Activated T-cell treated with anti-CD3 and anti-CD28 coated beads for 1 hour (primary cell): ENCODE measurements at places on chromosomes 13 and 19.

GRCh38 chr13:112643759-112644459 lies 45.9 kb upstream of the ATP11A start:
- no peak for DNase-seq

- no peak for DNase-seq
Observed at GRCh38 chr13:25722893-25723292, 328.9 kb downstream of the SHISA2 start.

DNA sequence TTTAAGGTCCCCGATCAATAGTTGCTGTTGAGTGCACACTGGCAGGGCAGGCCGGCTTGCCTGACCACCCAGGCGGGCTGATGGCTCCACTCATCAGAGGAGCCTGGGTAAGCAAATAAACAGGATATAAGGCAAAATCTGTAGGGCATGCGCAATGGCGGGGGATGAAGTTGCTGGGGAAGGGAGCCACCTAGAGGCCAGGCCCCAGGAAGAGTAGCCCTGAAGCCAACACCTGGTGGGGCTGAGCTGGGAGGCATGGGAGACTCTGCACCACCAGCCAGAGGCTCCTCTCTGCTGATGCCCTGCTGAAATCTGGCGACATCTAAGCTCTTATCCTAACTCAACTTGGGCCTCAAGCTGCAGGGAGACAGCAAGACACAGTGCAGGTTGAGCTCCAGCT lies 324.3 kb downstream of the ZNF536 start:
- no peak for DNase-seq

- no peak for DNase-seq
Observed at GRCh38 chr19:52542984-52543664, 15.7 kb downstream of the ZNF808 start.

DNA sequence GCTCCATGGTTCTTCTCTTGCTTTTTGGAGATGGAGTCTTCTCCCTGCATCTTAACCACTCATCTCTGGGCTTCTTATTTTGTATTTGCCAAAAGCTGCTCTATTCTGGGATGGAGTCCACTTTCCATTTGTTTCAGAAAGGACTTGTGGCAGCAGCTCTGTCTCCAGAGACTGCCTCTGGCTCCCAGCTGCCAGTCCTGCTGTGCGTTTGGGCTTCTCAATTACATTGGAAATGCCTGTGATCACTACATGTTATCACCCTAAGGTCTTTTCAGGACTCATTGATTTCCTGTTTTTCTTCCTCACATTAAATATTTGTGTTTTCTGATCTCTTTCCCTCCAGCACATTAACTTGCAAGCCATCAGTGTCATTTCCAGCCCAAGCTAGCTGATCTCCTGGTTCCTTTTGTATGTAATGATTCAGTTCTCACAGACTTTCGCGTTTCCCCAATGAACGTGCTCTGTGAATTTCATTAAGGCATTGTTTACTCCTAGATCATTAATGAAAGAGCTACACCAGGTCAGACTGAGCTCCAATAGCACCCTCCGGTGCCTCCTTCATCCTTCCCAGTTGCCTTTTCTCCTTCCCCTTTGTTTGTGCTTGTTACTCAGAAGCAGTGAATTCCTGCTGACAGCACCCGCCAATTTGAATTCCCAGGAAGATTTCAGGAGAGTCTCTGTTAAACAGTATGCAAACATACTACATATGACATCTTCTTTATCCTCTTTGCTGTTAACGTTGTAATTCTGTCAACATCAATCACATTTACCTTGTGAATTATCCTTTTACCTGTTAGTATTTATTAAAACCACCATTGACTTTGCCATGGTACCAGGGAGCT lies 3.0 kb downstream of the CBY2 start:
- DNase-seq: no peak

DNA sequence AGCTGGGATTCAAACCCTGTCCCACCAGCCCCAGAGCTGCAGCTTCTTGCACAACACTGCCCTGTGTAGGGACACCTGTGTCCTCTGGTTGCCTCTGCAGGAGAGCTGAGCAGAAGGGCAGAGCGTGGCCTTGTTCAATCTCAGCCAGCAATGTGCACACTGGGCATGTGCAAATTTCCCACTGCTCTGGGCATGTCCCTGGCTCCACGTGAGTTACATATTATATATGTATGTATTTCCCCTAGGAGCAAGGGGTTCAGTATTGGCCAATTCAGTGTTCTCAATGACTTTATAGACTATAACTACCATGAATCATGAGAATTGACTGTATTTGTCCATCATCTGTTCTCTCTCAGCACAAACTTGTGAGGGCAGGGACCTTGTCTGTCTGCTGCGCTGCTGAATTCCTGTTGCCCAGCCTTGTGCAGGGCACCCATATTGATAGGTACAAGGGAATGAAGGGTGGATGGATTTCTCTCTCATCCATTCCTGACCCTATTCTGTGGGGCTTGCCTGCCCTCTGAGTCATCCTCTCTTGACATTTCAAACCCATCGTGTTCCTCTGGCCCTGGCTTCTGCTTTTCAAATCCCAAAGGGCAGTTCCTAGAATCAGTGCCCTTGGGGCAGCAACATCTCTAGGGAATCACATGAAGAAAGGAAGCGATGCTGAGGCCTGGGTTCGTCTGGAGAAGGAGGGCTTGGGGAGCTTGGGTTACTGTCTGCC lies 69.7 kb downstream of the ERICH6B start:
- DNase-seq: no peak

DNA sequence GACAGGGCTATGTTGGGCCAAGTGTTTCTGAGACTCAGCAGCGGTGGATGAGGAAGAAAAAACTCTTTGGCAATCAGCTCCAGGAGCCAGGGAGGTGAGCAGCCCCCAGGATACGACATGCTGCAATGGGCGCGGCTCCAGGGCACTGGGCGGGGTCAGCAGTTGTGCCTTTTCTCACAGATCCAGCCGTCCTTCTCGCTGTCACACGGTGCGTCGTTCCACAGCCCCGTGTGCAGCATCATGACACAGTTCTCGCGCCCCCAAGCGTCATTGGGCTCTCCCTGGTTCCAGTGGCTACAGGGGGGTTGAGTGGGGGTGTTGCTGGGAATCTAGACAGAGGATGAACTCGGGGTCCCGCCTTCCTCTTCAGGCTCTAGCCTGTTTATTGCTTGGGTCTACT lies 2.7 kb downstream of the CLEC4G start:
- no peak for DNase-seq
